ENCODE measurements at places on chromosomes 16 and 17.
A peak's percentile ranks its signal among the peaks of the same experiment; 100 is the strongest.

DNA sequence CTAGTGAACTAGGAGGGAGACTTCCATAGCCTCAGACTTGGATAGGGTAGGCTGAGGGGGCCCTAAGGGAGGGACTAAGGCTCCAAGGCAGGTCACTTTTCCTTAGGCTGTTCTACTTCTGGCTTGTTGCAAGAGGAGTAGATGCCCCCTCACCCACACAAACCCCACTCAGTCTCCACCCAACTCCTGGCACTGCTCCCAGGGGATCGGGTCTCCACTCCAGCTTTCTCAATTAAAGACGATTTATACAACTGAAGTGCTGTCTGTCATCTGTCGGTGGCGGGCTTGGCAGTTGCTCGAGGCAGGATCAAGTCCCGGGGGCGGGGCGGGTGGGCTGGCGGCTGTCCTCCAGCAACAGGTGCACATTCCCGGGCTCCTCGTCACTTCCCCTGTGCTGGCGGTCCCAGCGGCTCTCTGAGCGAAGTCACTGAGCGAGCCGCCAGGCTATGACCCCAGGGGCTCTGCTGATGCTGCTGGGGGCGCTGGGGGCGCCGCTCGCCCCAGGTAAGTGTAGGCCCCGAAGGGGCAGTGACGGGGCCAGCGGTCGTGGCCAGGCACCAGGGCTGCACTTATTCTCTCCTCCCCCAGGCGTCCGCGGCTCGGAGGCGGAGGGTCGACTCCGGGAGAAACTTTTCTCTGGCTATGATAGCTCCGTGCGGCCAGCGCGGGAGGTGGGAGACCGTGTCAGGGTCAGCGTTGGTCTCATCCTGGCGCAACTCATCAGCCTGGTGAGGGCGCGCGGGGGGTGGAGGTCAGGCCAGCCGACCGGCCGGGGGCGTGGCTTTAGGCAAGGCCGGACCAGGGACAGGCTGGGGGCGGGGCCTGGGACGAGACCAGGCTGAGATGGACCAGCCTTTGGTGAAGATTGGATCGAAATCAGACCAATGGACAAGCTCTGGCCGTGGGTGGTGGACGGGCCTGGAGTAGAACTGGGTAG is at the start of gene CHRNB1:
TSS of gene CHRNB1 (plus strand) at position 380 of the 937 bp plus-strand sequence. CDS start at position 447, 67 bp downstream.
- DNase-seq = no peak

DNA sequence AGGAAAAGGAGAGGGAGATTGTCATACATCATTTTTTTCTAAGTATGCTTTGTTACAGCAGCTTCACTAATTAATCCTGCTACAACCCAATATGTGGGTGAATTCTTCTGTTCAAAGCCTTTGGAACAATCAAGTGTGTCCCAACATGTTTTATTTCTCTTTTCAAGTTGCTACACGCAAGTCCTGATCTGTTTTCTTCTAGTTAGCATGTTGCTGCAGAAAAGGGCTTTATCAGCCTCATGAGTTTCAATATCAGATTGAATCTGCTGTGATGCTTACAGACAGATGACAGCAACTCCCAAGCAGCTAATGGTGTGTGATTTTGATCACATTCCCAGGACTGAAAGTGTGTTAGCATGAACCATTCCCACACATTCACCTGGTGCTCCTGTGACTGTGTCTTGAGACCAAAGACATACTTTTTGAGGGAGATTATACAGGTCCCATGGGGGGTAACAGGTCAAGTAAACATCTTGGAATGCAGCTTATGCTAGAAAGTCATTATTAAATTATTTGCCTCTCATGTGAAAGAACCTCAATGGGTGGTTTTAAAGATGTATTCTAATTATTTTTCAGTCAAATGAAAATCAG is 96.9 kb upstream of the KCNJ16 start:
- DNase-seq = no peak

- no peak for DNase-seq
Observed at GRCh38 chr16:78591682-78592103, 492.2 kb downstream of the WWOX start.

- no peak for DNase-seq
Observed at GRCh38 chr16:3101841-3102470, 2.9 kb upstream of the ZSCAN10 start.

- DNase-seq = no peak
Observed at GRCh38 chr16:81544700-81545271, 100.2 kb downstream of the CMIP start.

GRCh38 chr17:77245162-77245926 is 104.6 kb downstream of the SEC14L1 start:
- DNase-seq = no peak

DNA sequence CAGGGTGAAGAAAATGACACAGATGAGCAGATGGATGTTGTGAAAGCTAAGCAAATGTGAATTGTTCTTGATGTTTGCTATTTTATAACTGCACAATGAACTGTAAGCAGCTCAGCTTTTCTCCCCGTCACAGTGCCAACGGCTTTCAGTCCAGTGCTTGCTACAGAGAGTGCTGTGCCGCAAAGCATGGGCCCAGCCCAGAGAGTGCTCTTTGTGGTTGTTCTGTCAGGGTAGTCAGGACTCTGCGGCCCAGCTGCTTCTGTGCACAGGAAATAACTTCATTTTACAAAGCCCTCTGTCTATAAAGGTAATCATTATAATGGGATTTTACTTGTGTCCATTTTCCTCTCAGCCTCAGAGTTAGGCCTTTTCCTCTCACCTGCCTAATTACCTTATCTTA is 39.1 kb downstream of the CDRT15 start:
- DNase-seq = no peak

DNA sequence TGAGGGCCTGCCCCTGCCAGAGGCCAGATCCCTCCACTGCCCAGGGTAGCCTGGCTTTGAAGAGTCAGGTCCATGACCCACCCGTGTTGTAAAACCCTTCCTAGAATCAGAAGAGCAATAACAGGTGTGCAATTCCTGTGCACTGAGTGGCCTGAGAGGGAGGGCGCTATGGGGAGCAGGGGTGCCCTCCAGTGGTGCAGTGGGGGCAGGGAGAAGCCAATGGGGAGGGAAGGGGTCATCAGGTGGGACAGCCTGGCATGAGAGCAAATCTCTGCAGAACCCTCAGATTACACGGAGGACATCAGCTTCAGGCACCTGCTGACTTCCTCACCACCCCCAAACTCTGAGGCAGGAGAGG is 72.9 kb upstream of the ZNF469 start:
- no peak for DNase-seq

GRCh38 chr17:2710803-2711607 is 559 bp downstream of the CLUH start:
- DNase-seq = no peak

- DNase-seq = no peak
Observed at GRCh38 chr16:9050102-9050830, 41.2 kb upstream of the HAPSTR1 start.

- DNase-seq = no peak
Observed at GRCh38 chr16:51508490-51509212, 357.6 kb upstream of the SALL1 start.

- DNase-seq = no peak
Observed at GRCh38 chr17:47813512-47814031, 8.0 kb downstream of the OSBPL7 start.

DNA sequence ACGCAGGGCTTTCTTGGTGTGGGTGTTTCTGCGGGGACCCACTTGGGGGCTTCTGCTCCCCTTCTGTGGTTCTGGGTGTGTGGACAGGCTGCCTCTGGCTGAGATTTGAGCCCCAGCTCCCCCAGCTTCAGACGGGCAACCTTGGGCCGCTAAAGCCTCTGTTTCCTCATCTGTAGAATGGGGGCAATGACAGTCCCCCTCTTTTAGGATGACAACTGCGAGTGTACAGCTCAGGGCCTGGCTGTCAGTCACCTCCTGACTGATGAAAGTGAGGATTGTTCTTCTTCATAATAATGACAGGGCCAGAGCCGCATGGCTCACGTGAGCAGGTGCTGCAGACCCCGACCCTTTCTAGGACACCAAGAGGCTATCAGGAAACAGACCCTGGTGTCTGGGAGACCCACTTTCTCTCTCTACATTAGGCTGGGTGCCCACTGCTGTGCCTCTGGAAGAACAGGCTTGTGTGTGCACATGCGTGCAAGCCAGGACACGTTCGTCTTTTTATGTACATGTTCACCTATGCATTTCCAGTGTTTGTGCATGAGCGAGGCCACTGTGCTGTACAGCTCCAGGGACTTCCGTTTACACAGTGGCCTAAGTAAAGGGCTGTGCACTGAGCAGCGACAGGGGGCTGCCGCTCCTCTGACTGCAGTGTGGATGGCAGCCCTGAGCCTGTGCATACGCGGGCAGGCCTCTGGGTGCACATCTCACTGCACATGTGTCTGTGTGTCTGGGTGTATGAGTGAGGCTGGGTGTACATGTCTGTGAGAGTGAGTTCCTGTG is 4.6 kb downstream of the SPNS3 start:
- no peak for DNase-seq

- peak; percentile 21 for DNase-seq
Observed at GRCh38 chr16:77918809-77919707, 103.3 kb upstream of the CLEC3A start.

- no peak for DNase-seq
Observed at GRCh38 chr16:57935904-57936303, 35.0 kb downstream of the CNGB1 start.

DNA sequence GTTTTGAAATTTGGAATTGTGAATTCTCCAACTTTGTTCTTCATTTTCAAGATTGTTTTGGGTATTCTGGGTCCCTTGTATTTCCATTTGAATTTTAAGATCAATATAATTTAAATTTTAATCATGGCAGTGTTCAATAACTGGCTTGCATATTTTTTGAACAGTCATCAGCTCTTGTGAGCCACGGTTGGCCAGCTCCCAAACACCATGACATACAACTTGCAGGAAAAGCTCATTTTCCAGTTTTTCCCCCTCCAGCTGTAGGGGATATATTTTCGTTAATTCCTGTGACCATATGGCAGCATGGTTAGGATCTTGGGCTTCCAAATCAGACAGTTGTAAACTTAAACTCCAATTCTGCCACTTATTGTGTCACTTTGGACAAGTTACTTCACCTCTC is 690.1 kb downstream of the WWOX start:
- DNase-seq = no peak

DNA sequence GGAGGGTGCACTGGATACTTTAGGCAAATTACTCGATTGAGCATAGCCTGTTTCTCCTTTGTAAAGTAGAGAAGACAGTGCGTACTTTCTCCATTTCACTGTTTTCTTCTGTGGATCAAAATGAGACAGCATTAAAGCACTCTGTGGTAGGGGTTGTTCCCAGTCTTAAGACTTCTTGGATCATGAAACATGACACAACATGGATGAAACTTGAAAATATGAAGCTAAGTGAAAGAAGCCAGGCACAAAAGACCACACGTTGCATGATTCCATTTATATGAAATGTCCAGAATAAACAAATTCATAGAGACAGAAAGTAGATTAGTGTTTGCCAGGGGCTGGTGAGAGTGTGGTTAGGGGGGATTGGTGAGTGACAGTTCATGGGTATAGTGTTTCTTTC is 61.8 kb upstream of the MED9 start:
- DNase-seq = no peak

DNA sequence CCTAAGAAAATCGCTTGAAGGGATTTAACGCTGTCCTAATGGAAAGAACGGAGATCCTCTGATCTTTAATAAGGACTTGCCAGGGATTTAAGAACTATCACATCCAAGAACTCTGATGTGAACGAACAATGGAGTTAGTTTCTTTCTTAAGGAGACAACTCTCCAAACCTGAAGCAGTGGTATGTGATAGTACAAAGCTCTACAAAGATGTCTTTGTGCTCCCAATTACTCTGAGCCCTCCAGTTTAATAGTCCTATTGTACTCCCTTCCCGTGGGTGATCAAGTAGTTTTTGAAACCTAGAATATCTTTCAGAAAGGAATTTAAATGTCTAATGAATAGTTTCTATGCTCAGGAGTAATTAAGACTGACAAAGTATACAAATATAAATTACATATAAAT is 123.8 kb downstream of the FTO start:
- no peak for DNase-seq

DNA sequence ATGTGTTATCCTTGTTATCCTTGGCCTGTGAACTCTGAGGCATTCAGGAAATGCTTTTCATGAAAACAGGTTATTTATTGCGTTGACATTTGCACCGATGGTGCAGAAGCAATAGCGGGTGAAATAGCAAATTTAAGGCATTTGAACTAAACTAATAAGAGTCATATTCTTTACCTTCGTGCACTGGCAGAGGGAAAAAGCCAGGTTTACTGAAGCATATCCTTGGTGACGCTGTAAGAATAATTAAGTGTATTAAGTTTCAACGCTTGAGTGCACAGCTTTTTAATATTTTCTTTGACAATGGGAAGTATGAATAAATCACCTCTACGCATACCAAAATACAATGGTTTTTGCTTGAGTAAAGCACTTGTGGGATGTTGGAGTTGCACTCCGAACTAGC is 13.6 kb upstream of the KPNA2 start:
- DNase-seq = no peak

DNA sequence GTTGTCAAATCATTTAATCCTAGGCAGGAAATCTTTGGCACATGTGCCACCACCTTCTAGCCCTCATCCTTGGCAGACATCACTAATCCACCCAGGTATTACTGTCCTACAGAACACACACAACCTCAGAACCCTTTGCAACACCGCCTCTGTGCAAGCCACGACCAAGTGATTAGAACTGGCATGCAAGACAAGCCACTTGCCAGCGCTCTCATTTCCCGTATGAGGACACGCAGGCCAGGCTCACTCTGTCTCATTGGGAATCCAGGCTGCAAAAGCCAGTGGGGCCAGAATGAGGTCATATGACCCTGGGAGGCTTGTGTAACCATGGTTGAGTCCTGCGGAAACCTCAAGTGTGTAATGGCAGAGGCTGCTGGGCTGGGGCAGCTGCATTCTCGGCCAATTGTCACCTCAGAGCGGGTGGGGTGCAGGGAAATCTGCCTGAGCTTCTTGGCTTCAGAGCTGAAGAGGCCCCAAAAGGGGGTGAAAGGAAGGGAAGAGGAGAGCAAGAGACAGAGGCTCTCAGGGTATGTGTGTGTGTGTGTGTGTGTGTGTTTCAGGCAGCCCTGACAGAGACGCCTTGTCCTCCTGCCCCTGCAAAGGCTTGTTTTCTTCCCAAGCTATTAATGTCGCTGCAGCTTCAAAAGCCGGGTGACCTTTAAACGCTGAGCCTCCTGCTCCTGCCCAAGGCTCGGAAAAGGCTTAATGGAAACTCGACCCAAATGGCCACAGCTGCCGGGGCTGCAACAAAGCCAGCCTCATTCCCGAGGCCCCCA is 43.2 kb upstream of the MRPS23 start:
- DNase-seq = peak; percentile 97

- no peak for DNase-seq
Observed at GRCh38 chr17:31291820-31292219, 5.2 kb downstream of the OMG start.

GRCh38 chr17:29273924-29274323 is 20.0 kb downstream of the NUFIP2 start:
- no peak for DNase-seq

GRCh38 chr17:41354536-41354935 is 3.9 kb upstream of the KRT33A start:
- no peak for DNase-seq

- DNase-seq = no peak
Observed at GRCh38 chr16:87314990-87315420, 2.2 kb downstream of the C16orf95 start.

Measured in AG04449 (cell line).